ENCODE measurements at places on chromosomes 7 and 10.

- DNase-seq = no peak
Observed at GRCh38 chr7:141122736-141123135, 48.9 kb downstream of the TMEM178B start.

GRCh38 chr7:152521420-152522337 is 85.9 kb upstream of the KMT2C start:
- no peak for DNase-seq

- no peak for DNase-seq
Observed at GRCh38 chr10:33145451-33146188, 187.6 kb upstream of the ITGB1 start.

- DNase-seq = no peak
Observed at GRCh38 chr10:94010886-94011285, 17.2 kb downstream of the PLCE1 start.

DNA sequence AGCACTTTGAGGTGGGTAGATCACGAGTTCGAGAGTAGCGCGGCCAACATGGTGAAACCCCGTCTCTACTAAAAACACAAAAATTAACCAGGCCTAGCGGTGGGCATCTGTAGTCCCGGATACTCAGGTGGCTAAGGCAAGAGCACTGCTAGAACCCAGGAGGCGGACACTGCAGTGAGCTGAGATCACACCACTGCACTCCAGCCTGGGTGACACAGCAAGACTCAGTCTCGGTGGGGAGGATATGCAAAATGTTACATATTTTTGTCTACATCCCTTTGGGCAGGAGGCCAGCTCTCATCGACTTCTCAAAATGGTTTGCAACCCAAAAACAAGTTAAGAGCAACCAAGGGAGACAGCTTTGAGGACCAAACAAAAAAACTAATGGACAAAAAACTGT is 8.2 kb downstream of the ATE1 start:
- no peak for DNase-seq

DNA sequence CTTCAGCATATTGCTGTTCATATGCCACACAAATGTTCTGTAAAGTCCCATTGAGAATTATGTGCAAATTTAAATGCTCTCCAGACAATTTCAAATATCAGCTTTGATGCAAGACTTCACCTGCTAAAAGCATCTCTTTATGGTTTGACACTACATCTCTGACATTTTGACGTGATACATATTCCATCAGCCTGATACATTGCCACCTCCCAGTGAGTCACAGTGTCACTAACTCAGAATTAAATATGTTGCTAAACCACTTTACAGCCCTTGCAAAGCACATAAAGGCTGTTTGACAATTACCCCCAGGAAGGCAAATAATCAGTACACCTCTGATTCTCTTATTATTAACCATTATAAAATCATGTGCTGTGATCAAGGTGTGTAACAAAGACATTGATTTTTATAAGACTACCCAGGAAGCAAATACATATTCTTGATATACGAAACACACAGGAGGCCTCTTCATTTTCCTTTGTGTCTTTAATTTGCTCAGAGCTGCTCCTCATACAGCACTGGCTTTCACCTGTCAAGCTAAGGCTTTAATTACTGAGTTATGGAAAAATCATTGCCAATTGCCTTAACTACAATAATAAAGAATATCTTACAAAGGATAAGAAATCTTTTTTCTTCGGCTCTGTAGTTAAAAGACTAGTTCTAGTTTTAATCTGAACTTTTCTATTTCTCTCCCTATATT is 547.5 kb upstream of the C7orf33 start:
- DNase-seq = no peak

GRCh38 chr10:3206511-3207157 is 34.1 kb upstream of the PITRM1 start:
- no peak for DNase-seq

All from right hindlimb (tissue), 1 donor.